NCI-H1436 treated with DMSO at 0.1 percent for 48 hours (cell line): ENCODE measurements at places on chromosomes 2 and 18.

- DNase-seq: peak; percentile 9
Observed at GRCh38 chr2:155070489-155070888, 372.0 kb downstream of the KCNJ3 start.

DNA sequence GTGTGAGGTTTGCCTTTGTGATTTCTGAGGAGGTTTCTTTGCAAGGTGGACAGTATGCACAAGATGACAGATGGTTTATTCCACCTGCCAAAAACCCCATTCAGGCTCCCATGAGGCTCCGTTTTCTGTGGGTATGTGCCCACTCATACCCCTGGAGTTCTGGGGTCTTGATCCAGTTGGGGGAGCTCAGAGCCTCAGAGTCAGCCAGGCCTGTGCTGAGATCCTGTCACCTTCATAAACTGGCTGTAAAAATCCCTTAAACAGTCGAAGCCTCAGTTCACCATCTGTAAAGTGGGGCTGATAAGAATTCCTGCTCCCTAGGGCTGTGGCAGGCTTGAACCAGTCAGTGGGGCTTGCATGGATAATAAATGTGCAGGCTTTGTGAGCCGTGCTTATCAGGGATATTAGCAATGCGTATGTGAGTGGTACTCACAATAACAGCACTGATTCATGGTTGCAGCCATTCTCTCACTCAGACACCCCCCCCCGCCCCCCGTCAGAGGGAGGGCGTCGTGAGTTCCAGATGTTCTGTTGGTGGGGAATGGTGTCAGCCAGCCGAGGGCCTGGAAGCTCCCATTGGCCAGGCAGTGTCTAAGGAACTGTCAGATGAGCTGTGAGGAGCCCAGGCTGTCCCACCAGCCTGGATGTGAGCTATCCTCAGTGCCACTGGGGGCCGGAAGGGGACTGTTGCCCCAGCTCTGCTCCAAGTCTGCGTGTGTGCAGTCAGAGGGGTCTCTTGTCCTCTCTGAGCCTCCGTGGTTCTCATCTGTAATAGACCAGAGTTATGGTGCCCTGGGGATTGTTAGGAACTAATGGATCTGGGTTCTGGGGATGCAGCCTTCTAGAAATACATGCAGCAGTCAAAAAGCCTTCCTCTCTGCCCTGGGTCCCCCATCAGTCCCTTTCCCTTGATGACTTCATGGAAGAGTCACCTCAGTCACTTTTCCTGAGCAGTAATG is 51.7 kb downstream of the KCNIP3 start:
- no peak for DNase-seq

DNA sequence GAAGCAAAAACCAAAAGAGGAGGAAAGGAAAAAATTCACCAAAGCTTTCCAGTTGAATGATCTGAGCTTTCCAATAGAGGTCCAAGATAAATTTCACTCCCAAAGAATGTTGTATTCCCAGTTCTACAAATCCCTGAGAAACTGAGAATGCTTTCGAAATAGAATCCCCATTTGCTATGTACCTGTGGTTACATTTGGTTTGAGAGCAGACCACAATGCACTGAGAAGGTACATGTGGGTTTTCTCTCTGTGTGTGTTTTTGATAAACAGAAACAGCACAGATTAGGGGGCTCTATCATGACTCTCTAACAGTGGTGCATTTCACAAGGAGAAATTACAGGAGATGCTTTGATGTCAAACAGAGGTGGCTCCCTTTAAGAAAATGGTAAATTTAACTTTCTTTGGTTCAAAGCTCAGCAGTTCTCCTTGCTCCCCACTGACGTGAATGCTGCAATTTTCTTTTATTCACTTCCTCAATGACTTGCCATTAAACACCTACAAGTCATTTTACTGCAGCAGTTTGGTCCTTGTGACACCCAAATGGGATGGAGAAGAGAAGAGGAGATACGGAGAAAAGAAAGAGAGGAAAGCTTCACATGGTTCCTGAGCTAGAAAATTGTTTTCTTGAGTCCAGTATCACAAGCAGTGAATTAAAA is 108.7 kb downstream of the EPHA4 start:
- DNase-seq: no peak

DNA sequence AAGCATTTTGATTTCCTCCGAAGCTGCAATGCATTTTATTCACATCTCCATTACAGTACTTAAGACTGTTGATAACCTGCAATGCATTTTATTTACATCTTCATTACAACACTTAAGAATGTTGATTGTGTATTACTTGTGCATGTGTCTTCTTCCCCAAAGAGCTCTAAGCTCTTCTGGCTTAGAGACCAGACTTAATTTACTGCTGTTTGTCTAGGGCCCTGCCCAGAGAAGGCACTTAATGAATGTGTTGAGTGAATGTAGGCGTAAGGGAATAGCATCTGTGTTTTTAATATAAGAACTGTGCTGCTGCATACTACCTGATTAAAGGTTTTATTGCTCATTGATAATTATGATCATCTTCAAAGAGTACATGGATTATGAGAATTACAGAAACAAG is 295.6 kb downstream of the ZNF385B start:
- no peak for DNase-seq

DNA sequence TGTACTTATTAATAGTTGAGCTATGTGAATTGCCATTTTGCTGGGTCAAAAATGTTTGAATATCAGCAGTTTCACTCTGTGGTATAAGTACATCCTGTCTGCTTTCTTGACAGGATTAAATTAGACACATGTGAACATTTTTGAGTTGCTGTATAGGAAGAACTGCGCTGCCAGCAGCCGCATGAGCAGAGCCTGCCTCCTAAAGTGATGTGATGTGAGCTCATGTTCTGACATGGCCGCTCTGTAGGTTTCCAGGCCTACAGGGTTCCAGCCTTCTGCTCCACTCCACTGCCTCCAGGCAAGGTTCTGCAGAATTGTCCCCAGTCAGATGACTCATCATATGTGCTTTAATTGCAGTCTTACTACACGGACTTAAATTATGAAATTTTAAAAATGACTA is 119.7 kb upstream of the NFATC1 start:
- DNase-seq: no peak

DNA sequence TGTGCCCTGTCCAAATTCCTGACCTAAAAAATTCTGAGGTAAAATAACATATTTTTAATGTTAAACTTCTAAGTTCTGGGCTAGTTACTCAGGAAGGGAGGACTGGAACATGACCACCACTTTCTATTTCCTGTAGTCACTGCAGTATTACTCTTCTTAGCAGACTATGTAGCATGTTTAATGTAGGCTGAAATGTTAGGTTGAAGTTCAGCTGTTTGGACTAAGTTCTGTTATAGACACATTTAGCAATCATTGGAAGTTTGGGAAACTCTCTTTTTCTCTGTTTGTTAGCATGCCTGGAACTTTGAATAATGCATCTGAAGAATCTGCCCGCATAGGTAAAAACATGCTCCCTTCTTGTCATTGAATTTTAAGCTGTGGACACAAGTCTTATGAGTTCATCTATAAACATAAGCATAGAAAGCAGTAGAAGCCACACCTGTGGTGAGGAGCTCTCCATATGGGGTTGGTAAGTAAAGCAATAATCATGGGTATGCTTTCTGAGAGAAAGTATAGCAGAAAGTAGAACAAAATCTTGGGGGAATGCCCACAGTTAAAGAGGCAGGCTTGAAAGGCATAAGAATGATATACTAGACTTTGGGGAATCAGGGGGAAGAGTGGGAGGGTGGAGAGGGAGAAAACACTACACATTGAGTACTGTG is 52.6 kb downstream of the IL1R2 start:
- no peak for DNase-seq

DNA sequence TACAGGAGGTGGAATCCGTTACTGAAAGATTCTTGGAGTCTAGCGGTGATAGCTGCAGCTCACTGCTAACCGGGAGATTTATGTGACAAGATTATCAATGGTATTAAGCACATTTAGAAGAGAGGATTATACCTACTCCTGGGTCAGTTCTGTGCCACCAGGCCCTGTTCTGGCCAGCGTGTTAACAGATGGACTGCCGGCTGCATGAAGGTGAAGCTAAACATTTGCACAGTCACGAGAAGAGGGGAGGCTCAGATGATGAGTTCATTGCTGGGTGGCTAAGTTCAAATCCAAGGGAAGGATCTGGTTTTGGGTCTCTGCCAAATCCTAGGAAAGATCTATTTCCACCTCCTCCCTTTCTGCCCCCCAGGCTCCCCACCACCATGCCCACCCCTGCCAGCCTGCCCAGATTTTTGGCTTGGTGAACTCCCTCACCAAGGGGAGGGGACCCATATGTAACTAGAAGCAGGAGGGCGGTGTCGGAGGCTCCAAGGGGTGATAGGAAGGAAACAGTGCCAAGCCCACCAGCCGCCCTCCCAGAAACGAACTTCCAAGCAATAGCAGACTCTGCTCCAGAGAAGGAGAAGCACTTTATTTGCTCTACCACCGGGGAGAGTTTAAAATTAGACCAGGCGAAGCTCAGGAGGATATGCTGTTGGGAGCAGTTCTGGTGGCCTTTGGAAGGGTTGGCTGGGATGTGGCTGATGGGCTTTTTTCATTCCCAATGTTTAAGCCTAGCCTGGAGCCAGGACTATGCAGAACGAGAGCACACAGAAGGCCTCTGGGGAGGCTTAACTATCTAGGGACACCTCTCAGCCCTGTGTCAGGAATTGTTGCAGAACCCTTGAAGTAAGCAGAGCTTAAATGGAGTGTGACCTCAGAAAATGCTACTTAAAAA is 200.5 kb downstream of the KLHL29 start:
- no peak for DNase-seq

- DNase-seq: no peak
Observed at GRCh38 chr2:207459990-207460757, 69.6 kb upstream of the CREB1 start.

- no peak for DNase-seq
Observed at GRCh38 chr18:61946449-61946848, 53.6 kb upstream of the RNF152 start.

GRCh38 chr18:23719634-23720201 is 30.5 kb downstream of the LAMA3 start:
- no peak for DNase-seq

DNA sequence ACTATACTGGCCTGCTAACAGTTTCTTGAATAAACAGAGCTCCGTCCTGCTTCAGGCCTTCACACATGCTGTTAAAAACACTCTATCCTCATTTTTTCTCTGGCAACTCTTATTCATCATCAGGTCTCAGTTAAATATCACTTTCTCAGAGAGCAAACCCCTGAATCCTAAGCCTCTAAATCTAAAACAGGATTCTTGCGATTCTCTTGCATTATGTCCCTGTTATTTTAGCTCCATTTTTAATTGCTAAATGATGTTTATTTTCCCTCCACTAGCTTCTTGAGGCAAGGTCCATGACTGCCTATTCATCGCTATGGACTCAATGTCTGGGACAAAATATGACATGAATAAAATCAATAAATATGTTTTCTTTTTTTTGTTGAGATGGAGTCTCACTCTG is 190.7 kb upstream of the SMAD7 start:
- no peak for DNase-seq

- DNase-seq: no peak
Observed at GRCh38 chr2:215071676-215072075, 66.8 kb downstream of the ABCA12 start.

- no peak for DNase-seq
Observed at GRCh38 chr18:64974391-64975125, 776.3 kb upstream of the CDH7 start.

DNA sequence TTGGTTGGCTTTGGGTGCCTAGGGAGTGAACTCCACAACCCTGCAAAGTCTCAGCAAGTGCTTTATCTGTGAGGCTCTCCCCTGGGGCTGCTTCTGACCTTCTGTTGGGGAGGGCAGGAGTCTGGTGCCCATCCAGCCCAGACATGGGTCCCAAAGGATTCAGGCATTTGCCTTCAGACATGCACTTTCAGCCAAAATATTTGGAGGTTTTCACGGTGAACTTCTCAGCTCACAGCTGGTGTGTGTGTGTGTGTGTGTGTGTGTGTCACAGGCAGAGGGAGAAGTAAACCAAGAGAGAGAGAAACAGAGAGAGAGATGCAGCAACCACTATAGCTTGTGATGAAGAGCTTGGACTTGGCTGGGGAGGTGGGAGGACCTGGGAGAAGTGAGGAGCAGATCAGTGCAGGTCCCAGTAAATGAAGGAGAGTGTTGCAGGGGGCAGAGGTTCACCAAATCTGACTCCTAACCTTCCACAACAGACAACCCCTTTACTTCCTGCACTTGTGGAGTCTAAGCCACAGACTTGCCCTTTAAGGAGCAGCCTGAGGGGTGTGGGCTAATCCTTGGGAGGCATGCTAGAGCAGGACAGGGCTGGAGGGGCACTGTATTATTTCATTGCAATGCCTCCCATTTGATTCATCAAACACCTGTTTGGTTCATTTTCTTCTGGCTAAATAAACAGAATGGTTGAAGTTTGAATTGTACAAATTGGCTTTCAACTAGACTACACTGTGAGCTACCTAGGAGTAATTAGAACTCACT is 14.1 kb downstream of the SLC9A4 start:
- DNase-seq: no peak

GRCh38 chr2:179746981-179747380 is 114.4 kb downstream of the ZNF385B start:
- DNase-seq: no peak

GRCh38 chr2:75480971-75481836 is 79.5 kb downstream of the EVA1A start:
- peak; percentile 71 for DNase-seq

- no peak for DNase-seq
Observed at GRCh38 chr2:221758076-221758475, 186.0 kb upstream of the EPHA4 start.

GRCh38 chr2:200188876-200189275 is 117.6 kb upstream of the SPATS2L start:
- no peak for DNase-seq

DNA sequence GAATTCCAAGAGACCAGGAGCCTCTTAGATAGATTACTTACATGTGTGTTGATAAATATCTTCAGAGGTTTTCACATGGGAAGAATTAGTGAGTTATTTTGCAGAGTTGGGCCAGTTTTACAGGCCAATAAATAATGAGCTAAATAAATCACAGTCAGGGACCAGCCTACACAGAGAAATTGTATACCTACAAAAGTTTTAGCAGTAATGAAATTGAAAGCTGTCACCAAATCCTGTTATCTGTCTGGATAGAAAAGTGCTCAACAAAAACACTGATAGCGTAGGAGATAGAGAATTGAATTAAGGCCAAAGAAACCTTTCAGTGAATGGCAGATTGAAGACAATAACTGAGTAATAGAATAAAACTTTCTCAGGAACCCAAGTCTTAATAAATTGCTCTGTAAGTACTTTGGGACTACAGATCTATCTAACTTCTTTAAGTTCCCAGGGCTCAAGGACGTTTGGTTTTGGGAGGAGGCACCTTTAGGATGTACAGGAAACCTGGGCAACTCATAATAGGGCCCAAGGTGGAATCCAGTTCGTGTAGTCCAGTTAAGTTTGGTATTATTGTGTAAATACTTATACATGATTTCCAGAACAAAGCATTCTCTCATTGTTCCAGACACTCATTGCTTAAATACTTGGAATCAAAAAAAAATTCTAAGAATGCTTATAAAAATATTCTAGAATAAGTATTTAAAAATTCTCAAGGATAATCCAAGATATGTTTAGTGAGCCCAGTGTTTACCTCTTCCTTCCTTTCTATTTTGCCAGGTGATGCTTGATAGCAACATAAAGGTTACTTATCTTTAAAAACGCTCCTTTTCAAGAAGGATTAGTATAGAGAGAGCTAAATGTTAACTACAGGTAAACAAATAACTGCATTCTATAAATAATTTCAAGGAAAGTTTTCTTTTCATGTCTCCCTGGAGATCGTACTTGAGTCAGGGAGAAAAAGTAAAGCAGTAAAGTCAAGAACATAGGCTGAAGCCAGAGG is 134.5 kb downstream of the NCKAP5 start:
- DNase-seq: no peak

- no peak for DNase-seq
Observed at GRCh38 chr2:128390991-128391630, 72.4 kb upstream of the HS6ST1 start.

- no peak for DNase-seq
Observed at GRCh38 chr2:109129921-109130722, 1.1 kb downstream of the SH3RF3 start.
